Right lung (tissue), 10 donors: ENCODE measurements at places on chromosomes 7 and 10.

DNA sequence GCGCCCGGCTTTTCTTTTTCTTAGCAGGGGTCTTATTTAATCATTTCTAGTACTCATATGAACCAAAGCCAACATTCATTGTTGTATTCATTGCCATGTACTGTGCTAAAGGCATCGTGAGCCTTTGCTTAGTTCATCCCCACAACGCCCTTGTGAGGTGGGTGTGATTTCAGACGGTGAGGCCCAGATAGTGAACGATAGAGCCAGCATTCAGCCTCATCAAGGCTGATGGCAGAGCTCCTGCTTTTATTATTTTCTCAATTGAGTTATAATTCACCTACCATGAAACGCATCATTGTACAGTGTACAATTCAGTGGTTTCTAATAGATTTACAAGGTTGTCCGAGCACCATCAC, 50.1 kb downstream of the HK1 start:
- no peak for DNase-seq

- no peak for DNase-seq
Measured at GRCh38 chr7:34117573-34117972, 212.2 kb downstream of the BMPER start.

DNA sequence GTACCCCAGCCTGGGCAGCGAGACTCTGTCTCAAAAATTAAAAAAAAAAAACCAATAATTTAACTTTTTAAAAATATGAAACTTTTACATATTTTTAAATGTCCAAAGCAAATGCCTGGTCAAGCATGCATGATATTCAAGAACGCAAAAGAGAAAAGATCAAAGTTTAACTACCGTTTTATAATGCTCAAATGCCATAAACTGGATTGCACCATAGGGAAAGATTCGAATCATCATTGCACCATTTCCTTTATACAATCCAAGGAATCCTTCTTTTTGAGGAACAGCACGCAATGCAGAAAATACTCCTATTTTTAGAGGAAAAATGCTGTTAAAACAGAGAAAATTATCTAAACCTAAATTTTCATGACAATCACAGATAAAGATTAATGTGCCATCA, 20.9 kb downstream of the SLC25A16 start:
- no peak for DNase-seq

- no peak for DNase-seq
Measured at GRCh38 chr7:91046322-91047089, 217.7 kb upstream of the FZD1 start.

GRCh38 chr7:28682801-28683200, 270.5 kb downstream of the CREB5 start:
- DNase-seq, result no peak
